ENCODE measurements at places on chromosomes 6 and 20. TPM values are rescaled to one million over a fixed set of nuclear protein-coding genes. Genes with fewer than 3 reads are reported as not detected.
A peak's percentile ranks its signal among the peaks of the same experiment; 100 is the strongest.

DNA sequence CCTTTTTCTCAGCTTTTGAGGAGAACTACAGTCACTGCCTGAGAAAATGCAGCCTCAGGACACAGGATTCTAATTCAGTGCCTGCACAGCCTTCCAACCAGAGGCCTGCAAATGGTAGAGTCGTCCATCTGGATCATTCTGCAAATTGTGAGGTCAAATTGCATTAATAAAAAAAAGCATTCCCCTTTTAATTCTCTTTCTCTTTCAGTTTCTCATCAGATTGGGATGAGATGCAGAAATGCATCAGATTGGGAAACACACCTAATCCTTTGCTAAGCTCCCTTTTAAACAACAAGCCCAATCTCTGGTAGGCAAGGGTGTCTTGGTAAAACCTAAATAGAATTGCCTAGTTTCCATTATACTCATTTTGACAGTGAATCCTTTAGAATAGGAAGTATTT lies 838.8 kb downstream of the MAFB start:
- DNase-seq: no peak
- H3K4me1 ChIP-seq: peaks cover 29% of the 10 kb centered on the region
- H3K27me3 ChIP-seq: peaks cover 7% of the 10 kb centered on the region

GRCh38 chr20:46898423-46898822 lies 3.8 kb downstream of the EYA2 start:
- H3K27me3 ChIP-seq: peaks cover 13% of the 10 kb centered on the region
- peak overlapping the region; percentile 50 for H3K4me3 ChIP-seq

DNA sequence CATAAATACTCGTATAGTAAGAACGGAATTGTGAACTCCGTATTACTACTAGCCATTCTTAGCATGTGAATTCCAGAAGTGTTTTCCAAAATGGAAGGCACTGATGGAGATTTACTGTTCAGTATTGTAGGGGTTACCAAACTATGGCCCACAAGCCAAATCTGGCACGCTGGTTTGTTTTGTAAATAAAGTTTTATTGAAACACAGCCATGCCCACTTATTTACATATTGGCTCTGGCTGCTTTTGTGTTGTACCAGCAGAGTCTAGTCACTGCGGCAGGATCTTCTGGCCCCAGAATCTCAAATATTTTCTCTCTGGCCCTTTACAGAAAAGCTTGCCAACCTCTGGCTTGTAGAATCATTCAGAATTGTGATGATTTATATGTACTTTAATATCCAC lies 44.3 kb upstream of the PRELID3B start:
- no peaks in the 10 kb centered on the region for H3K27me3 ChIP-seq
- H3K36me3 ChIP-seq: no peaks in the 10 kb centered on the region
- H3K27ac ChIP-seq: no peak overlapping the region
- H3K4me1 ChIP-seq: no peaks in the 10 kb centered on the region

DNA sequence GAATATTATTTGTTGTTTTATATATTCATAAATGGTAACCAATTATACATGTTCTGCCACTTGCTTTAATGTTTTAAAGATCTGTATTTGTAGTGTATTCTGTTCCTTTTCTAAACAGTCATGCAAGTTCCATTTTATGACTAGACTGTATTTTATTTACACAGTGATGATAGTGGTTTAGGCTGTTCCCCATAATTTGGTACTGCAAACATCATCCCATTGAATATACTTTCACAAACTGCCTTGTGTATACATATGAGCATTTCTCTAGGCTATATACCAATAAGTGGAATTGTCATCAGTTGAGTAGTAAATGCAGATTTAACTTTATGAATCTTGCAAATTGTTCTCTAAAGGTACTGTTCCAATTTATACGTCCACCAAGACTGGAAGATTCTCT lies 738.0 kb downstream of the EPHA7 start:
- no peak overlapping the region for H3K27ac ChIP-seq
- H3K4me3 ChIP-seq: no peak overlapping the region
- no peaks in the 10 kb centered on the region for H3K27me3 ChIP-seq
- DNase-seq: no peak

DNA sequence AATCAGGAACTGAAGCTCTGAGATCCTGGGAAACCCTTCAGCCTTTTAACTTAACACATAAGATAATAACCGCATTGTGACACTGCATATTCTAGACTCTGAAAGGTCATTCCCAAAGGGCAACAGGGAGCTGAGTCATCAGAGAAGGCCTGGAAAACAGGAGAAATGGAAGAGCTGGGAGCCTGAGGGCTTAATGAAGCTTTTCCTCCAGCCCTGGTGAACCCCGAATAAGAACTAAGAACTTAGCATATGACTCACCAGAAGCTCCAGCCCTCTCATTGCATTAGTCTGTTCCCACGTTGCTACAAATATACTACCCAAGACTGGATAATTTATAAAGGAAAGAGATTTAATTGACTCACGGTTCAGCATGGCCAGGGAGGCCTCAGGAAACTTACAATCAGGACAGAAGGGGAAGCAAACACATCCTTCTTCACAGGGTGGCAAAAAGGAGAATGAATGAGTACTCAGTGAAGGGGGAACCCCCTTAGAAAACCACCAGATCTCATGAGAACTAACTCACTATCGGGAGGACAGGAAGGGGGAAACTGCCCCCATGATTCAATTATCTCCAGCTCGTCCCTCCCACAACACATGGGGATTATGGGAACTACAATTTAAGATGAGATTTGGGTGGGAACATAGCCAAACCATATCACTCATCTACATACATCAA lies 648.5 kb downstream of the TFAP2A start:
- H3K27me3 ChIP-seq: no peaks in the 10 kb centered on the region
- no peaks in the 10 kb centered on the region for H3K36me3 ChIP-seq
- H3K4me1 ChIP-seq: no peaks in the 10 kb centered on the region

SLC22A16 gene
- not detected for total RNA-seq

DNA sequence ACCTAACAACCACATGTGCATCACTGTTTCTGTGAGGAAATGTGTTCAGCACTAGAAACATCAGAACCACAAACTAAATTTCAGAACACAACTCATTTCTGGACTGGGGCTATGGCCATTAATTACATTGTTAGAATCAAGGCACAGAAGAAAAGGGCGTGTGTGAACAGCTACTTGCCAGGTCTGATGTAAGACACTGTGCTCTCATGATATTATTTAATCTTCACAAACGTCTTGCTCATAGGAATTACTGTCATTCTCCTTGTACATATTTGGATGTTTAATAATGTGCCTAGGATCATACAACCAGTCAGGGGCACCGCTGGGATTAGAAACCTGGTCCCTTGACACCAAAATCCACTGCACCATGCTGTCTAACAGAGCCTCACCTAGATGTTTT lies 14.8 kb downstream of the ADGRF1 start:
- H3K27ac ChIP-seq: no peak overlapping the region
- no peaks in the 10 kb centered on the region for H3K36me3 ChIP-seq
- H3K4me1 ChIP-seq: no peaks in the 10 kb centered on the region
- DNase-seq: no peak
- H3K4me3 ChIP-seq: no peak overlapping the region
- no peaks in the 10 kb centered on the region for H3K27me3 ChIP-seq

PKHD1 gene
- 0.20 TPM for total RNA-seq

DNA sequence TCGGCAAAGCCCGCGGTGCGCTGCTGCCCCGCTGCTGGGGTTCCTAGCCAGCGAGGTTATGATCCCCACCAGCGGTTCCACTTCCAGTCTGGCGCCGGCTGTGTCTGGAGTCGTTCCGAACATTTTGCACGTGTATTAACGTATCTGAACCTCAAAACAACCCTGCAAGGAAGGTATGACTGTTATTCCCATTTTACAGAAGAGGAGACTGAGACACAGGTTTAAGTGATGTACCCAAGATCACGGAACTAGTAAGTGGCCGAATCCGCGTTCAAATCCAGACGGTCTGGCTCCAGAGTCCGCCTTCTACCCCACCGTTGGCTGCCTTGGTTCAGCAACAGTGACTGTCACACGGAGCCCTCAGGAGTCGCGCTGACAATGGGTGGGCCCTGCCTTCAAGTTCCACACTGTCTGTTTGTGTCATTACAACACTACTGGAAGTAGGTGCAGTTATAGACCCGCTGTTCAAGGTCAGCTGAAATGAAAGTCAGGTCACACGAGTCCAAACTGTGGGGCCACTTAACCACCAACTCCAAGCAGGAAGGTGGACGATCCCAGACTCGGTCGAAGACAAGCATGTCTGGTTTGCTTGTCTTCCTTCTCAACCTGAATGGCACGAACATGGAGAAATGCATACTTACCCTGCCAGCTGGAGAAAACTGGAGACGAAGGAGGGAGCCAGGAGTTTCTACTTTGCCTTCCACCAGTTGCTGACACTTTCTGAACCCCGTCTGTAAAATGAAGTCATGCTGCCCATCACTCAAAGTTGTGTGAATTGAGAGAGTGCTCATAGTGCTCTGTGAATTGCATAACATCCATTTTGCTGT lies 803 bp upstream of the SRXN1 start:
- H3K27ac ChIP-seq: no peak overlapping the region
- no peaks in the 10 kb centered on the region for H3K27me3 ChIP-seq
- peaks cover 16% of the 10 kb centered on the region for H3K4me1 ChIP-seq
- peak overlapping the region; percentile 78 for H3K4me3 ChIP-seq
- H3K36me3 ChIP-seq: peaks cover 3% of the 10 kb centered on the region
- no peak for DNase-seq

SYTL3 gene
- total RNA-seq: 0.57 TPM

GRCh38 chr6:130848945-130849344 lies 21.7 kb downstream of the SMLR1 start:
- no peaks in the 10 kb centered on the region for H3K27me3 ChIP-seq
- peak; percentile 58 for DNase-seq
- no peak overlapping the region for H3K4me3 ChIP-seq

DACT2 gene
- total RNA-seq: 44.0 TPM

DNA sequence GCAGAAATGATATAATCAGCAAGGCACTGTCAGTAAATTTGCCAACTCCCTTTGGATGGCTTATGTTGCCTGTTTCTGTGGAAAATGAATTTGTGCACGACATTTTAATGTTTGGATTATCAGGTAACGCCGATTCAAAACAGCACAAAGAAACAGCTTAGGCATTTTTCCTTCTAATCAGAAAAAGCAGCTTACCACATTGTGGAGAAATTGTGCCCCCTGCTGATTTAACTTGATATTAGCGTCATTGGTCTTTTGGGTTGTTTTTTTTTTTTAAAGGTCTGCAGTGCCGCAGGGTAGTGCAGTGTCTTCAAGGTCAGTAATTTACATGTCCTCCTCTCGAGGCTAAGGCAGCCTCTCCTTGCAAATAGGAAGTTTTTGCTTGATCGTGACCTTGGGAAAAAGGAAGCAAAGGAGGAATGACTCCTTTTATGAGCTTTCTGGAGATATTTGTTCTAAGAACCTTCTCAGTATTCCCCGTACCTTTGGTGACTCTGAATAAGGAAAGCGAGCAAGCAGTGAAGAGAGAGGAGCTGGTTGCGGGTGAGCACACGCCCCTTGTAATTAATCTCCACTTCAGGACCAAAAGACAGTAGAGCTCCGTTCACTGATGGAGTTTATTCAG lies 79.1 kb downstream of the ELOVL4 start:
- peaks cover 5% of the 10 kb centered on the region for H3K4me1 ChIP-seq
- H3K27ac ChIP-seq: no peak overlapping the region
- H3K27me3 ChIP-seq: no peaks in the 10 kb centered on the region

TXLNB gene
- total RNA-seq: 0.07 TPM

DNA sequence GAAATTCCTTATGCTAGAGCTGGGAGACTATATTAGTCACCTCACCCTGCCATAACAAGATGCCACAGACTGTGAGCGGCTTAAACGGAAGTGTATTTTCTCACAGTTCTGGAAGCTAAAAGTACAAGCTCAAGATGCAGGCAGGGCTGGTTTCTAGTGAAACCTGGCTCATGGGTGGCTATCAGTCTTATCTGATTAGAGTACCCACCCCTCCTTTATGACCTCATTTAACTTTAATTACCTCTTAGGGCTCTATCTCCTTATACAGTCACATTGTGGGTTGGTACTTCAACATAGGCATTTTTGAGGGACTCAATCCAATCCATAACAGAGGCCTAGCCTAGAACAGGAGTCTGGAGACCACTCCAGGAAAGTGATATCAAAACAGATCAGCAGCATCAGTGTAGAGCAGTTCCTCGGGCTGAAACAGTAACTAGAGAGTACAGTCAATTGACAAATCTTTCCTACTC lies 2.3 kb upstream of the SNRNP48 start:
- H3K27ac ChIP-seq: no peak overlapping the region
- no peak for DNase-seq
- peak overlapping the region; percentile 11 for H3K4me3 ChIP-seq
- no peaks in the 10 kb centered on the region for H3K27me3 ChIP-seq
- no peaks in the 10 kb centered on the region for H3K4me1 ChIP-seq

TSHZ2 gene
- total RNA-seq: 0.07 TPM

DNA sequence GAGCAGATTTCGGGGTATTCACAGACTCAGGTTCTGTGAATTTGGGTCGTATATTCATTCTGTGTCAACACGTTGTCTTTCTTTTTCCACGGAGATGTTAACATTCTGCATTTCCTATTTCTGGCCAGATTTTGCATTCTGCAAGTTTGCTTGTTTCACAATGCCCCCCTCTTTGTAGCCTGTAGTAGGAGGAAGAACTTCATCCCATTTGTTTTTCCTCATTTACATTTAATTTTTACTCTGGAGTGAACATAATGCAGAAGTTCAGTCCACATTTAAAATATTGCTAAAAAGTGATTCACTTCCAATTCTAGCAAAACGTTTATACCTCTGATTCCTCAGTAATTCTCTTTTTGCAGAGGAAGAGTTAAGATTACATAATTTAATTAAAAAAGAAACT lies 12.9 kb downstream of the TAGAP start:
- H3K27me3 ChIP-seq: no peaks in the 10 kb centered on the region
- DNase-seq: no peak
- no peaks in the 10 kb centered on the region for H3K36me3 ChIP-seq
- no peak overlapping the region for H3K27ac ChIP-seq

DNA sequence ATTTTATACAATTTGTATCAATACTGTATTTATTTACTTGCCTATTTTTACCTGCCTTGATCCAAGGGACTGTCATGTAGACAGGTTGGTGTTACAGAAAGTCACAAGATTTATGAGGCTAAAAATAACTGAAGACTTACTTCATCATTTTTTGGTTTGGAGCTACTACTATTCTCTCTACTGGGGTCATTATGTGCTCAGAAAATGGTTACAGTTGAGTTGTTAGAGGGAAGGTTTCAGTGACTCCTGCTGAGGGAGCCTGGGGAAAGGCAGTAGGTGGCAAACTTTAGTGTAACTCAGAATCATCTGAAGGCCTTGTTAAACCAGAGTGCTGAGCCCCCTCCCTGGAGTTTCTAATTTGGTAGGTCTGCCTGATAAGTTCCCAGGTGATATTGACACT lies 118.8 kb downstream of the TINAG start:
- H3K4me3 ChIP-seq: no peak overlapping the region
- no peaks in the 10 kb centered on the region for H3K4me1 ChIP-seq
- H3K27ac ChIP-seq: no peak overlapping the region
- H3K36me3 ChIP-seq: no peaks in the 10 kb centered on the region
- H3K27me3 ChIP-seq: no peaks in the 10 kb centered on the region
